Vagina (tissue), 2 donors: ENCODE measurements at places on chromosomes 1 and 21.

- DNase-seq, result no peak
Observed at GRCh38 chr21:19198801-19199200, 795.2 kb upstream of the TMPRSS15 start.

GRCh38 chr1:248618878-248619277, 16.0 kb downstream of the OR2T11 start:
- DNase-seq, result no peak

DNA sequence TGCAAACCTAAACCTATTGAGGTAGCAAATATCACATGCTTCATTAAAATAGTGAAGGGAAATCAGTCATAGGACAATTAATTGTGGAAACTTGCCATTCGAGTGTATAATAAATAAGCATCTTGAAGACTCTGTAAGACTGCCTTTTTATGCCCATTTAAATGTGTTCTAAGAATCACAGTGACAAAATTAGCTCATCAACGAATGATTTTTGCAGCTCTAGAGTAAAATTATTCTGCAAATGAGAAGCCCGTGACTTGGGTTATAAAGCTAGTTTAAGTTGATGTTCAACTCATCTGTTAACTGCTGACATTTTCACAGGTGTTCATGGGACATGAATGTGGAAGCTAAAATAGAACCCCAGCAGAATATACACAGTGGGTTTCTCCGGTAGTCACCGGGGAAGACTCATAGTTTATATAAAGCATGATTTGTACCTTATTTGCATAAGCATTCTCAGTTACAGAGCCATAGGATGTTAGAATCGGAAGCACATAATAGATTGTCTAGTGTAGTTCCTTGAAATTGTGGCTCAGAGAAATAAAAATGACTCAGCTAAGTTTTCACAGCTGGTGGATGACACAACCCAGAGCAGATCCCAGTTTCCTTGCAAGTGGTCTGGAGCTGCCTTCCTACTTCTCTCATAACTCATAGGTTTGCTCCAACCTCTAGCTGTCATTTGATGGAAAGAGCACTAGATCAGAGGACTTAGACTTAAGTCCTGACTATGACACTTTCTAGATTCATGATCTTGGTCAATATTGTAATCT, 107.3 kb downstream of the UCHL5 start:
- DNase-seq, result no peak

GRCh38 chr1:181985936-181986906, 75.3 kb downstream of the ZNF648 start:
- DNase-seq, result no peak

DNA sequence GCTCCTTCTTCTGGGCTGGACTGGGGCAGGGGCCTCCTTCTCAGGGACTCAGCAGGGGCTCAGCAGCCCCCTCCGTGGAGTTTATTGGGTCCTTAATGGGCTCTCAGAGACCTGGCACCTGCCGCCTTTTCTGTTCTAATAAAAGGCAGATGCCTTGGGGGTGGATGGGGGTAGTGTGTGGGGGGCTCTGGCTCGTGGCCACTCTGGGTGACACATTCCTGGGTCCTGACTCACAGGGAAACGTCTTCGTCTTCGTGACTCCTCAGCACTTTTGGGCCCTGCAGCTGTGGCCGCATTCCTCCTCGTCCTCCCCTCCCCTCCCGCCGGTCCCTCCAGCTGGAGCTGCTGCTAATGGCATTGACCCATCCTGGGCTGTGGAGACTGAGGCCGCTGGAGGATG, 107.8 kb upstream of the WNT4 start:
- DNase-seq, result no peak

DNA sequence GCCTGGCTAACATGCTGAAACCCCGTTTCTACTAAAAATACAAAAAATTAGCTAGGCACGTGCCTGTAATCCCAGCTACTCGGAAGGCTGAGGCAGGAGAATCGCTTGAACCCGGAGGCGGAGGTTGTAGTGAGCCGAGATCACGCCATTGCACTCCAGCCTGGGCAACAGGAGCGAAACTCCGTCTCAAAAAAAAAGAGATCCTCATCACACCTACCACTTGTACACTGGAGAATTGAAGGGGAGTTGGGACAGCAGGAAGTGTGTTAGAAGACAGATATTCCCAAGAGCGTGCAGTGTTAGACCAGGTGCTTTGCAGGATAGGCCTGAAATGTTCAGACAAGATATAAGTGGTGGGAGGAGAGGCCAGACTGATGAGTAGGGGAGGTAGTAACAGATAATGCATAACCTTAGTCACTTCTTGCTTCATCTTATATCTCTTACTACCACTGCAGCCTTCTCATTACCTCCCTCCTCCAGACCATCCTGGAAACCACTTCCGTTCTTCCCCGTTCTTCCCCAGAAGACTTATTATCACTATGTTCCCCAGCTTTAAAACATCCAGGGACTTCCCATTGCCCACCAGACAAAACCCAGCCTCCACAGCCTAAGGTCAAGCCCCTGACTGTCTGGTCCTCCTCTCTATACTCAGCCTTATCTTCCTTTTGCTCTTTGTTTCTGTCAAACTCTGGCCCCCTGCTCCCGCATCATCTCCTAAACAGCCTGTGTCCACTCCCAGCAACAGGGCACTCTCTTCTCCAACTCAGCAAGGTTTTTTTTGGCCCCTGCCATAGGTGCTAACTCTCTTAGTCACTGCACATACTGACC, 21.3 kb downstream of the FAM20B start:
- no peak for DNase-seq

GRCh38 chr1:165287781-165288180, 68.7 kb downstream of the LMX1A start:
- no peak for DNase-seq

DNA sequence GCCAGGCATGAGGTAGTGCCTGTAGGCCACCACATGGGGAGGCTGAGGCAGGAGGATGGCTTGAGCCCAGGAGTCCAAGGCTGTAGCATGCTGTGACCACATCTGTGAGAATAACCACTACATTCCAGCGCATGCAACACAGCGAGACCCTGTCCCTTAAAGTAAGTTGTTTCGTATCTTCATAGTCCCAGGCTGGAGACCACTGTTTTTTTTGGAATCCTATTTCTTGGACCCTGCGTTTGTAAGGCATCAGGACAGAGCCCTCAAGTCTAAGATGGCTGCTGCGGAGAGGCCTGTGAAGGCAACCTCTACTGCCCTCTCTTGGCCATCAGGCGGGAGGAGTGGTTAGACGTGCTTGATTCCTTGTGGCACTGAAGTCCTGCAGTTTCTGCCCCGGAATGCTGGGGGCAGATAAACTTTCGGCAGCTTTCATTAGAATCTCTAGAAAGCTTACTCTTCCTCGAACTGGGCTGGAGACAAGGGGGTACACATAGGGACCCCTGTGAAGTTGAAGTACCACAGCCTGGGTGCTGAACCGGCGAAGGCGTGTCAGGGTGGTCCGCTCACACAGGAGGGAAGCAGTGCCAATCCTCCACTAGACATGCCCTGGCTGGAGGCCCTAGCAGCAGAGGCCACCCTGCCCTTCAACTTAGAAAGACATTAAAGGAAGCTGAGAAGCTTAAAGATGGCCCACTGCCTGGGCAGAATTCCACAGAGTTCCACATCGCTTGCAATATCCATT, 36.6 kb downstream of the RABIF start:
- DNase-seq, result no peak

DNA sequence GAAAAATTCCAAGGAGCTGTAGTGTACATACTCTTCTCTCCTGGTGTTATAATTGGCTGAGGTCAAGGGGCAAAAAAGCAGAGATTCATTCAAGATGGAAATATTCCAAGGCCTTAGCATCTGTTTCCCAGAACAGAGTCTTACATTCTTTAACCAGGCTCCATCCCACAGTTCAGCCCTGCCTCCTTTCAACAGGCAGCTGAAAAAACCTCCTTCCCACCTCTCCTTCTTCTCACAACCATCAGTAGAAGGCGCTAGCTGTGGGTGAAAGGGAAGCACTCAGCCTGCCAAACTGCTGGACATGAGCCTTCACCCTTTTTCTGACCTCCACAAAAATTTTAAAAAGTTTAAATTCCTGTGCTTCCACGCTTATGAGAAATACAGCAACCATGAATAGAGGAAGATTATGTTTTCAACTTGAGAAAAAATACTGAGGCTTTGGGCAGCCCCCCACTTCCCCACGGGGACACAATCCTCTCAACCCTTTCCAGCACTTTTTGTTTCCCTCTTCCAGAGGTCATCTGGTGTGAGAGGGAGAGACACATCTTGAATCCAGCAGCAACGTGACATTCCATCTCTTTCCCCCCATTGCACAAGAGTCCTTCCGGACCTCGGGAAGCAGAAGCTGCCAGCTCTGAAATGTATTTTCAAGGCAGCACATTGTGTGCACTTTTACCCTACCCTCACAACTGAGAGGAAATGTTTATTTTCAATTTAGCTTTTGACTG, 43.2 kb upstream of the FMO2 start:
- peak; percentile 93 for DNase-seq

GRCh38 chr1:232765542-232765941, 39.7 kb upstream of the MAP10 start:
- DNase-seq, result no peak

GRCh38 chr1:8525216-8525557, 207.3 kb downstream of the SLC45A1 start:
- DNase-seq, result no peak

DNA sequence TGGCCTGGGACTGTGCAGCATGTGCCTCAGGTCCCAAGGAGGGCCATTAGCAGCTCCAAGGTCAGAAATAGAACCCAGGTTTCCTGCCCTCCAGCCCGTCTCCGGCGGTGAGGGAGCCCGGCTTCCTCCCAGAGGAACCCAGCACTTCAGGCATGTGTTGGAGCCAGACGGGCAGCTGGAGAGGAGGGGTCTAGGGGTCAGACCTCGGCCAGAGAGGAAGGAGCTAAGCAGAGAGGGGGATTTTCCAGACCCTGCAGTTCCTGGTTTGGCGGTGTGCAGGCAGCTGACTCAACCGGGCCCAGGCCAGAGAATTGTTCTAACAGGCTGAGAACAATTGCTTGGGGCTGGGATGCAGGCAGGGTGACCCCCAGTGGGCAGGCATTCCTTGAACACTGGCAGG, 37.1 kb downstream of the HSPG2 start:
- DNase-seq, result no peak

GRCh38 chr1:103489935-103490334, 35.6 kb upstream of the RNPC3 start:
- no peak for DNase-seq

- no peak for DNase-seq
Observed at GRCh38 chr1:182301467-182302198, 90.0 kb downstream of the GLUL start.

GRCh38 chr21:41235201-41235600, 67.2 kb downstream of the BACE2 start:
- no peak for DNase-seq

DNA sequence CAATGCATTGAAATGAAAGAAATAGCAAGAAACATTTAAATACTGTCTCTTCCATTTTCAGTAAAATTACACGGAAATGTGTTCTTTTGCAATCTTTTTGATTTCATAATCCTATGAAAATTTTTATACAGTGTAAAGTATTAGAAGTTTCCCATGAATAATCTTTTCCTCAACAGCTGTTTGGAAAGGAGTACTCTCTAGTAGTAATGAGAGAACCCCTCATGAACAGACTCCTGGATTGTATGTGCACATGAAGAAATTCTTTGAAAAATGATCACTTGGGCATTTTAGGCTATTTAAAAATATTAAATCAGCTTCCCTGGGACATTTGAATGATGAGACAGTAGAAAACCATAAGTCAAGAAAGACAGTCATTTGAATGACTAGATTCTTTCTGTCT, 64.4 kb downstream of the LHX9 start:
- DNase-seq, result no peak

- no peak for DNase-seq
Observed at GRCh38 chr1:94117259-94117851, 3.6 kb downstream of the ABCA4 start.
